ENCODE measurements at places on chromosomes 12 and 14.
A peak's percentile ranks its signal among the peaks of the same experiment; 100 is the strongest.

DNA sequence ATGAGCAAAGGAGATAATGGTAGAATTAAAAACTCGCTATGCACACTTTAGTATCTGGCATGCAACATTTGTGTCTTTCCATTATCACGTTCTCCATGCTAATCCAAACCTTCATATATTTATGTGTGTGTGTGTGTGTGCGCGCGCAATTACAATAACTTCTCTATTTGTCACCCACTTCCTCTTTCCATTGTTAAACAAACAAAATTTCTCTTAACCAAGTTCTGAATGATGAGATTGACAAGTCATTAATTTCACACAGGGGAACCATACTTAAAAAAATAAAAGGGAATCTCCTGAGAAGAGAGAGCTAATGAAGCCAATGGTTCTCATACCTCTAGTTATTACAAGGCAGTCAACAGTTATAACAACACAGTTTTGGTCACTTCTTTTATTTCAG is 575.9 kb upstream of the MDGA2 start:
- DNase-seq = no peak

- no peak for DNase-seq
Measured at GRCh38 chr14:68664225-68664681, 128.6 kb downstream of the ZFP36L1 start.

- no peak for DNase-seq
Measured at GRCh38 chr14:51400139-51400538, 160.1 kb downstream of the TMX1 start.

GRCh38 chr14:101500061-101500460 is 61.2 kb upstream of the DIO3 start:
- no peak for DNase-seq

GRCh38 chr12:46402451-46402850 is 29.9 kb upstream of the SLC38A2 start:
- no peak for DNase-seq

GRCh38 chr14:96799489-96800054 is 2.4 kb downstream of the VRK1 start:
- DNase-seq = peak; percentile 76

DNA sequence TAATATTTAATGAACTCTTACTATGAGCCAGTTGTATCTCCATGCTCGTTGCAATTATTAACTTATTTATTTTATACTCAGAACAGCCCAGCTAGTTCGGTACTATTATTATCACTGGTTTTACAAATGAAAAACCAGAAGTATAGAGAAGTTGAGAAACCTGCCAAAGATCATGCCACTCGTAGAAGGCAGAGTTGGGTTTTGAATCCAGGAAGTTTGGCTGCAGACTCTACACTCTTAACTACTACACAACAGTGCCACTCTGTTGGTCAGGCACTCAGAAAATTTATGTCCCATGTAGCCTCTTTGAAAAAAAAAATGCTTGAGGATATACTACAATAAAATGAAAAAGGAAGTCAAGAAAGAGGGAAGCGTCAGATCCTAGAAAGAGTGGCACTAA is 71.5 kb upstream of the ARID2 start:
- no peak for DNase-seq

- peak; percentile 18 for DNase-seq
Measured at GRCh38 chr12:124286414-124286813, 8.5 kb upstream of the RFLNA start.

GRCh38 chr12:128649902-128650301 is 173.9 kb downstream of the SLC15A4 start:
- no peak for DNase-seq

DNA sequence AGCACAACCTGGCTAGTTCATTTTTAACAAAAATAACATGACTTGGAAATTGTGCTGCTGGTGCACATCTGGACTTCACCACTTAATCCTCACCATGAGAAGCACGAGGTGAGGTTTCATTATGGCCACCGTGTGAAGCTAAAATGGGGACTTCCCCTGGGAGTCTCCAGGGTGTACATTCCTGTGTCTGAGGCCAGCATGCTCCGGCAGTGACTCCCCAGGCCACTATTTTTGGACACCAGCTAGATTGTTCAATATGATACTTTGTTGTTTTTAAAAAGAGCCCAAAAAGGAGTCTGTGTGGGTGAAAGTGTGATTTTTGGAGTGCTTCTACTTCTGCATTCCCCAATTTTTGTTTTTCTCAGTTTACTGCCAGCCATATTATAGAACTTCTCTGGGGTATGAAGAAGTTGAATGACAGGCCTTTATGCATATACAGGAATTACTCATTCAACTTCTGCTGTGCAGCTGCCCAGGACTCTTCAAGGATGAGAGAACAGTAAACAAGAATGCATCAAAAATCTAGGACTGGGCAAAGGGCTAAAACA is 16.9 kb upstream of the AICDA start:
- DNase-seq = no peak

DNA sequence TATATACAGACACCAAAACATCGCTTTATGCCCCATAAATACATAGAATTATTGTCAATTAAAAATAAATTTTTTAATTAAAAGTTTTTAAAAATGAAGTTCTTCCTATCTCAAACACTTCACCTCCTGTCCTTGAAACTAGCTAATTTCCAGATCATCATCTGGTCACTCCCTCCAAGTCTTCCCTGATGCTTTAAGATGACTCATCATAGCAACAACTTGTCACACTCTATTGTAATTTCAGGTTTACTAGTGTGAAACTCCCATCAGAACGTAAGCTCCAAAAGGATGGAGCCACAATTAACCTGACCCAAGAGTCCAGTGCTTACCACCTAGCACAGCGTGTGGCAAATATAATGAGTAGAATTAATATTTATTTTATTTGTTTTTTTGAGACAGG is 16.3 kb downstream of the GXYLT1 start:
- no peak for DNase-seq

- no peak for DNase-seq
Measured at GRCh38 chr14:32597771-32598170, 268.7 kb downstream of the AKAP6 start.

- DNase-seq = no peak
Measured at GRCh38 chr14:62429683-62430082, 615.6 kb downstream of the KCNH5 start.

DNA sequence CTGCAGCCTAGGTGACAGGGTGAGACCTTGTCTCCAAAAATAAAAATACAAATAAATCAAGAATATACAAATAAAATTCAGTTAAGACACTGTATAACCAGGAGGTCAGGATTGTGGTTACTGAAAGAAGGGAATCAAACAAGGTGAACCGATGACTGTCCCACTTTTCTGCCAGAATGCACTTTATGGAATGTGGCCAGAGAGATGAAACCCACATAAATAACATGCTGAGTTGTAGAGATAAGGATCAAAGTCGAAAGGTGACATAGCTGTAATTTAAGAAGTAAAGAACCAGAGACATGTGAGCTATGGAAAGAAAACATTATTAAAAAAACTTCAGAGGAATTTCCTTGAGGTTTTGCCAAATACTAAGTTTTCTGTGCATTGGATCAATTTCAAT is 1098.2 kb upstream of the USP15 start:
- no peak for DNase-seq

GRCh38 chr14:76697246-76697905 is 63.9 kb upstream of the VASH1 start:
- no peak for DNase-seq

DNA sequence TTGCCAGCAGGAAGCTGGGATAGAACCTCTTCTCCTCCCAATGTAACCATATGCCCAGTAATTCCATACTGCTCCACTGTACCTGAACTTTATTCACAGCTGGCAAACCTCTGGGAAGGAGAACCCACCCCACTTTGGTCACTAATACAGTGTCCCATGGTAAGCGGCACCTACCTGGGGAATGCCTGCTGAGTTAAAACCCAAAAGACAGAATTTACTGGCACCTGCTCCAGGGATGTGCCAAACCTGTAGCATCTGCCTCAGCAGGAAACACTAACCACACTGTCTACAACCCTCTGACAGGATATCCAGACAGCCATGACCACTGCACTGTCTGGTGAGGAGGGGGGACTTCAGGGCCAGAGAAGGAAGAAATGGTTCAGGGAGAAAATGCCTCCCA is 26.6 kb downstream of the DDX24 start:
- DNase-seq = no peak

Data from NCI-H526 (cell line).